Epithelial cell of prostate (primary cell): ENCODE measurements at places on chromosomes 11 and 22.

DNA sequence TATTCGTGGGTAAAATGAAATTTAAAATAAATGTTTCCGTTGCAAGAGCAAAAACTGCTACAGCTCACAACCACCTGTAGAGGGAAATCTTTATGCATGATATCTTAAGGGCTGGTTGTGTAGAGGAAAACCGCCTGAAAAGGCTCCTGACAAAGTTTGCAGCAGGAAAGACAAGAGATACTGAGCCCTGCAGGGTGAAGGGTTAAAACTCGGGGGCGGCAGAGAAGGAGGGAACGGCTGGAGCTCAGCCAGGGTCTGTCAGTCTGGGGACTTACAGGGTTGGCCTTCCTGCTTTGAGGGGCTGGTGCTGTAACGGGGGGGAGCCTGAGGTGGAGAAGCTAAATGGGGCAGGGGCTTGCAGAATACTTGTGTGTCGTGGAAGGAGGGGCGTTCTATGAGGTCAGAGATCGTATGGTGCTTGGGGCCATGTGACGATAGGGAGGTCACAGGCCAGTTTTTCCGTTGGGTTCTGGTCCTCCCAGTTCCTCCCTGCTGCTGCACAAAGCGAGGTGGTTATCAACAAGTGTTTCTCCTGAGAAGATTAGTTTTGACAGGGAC is 122.9 kb upstream of the HSD17B12 start:
- no peak for DNase-seq

GRCh38 chr22:49290711-49291110 is 537.0 kb downstream of the BRD1 start:
- no peak for DNase-seq

- no peak for DNase-seq
Observed at GRCh38 chr11:2587132-2587930, 112.5 kb downstream of the KCNQ1OT1 start.

- DNase-seq: no peak
Observed at GRCh38 chr11:102121329-102121728, 11.1 kb downstream of the YAP1 start.

DNA sequence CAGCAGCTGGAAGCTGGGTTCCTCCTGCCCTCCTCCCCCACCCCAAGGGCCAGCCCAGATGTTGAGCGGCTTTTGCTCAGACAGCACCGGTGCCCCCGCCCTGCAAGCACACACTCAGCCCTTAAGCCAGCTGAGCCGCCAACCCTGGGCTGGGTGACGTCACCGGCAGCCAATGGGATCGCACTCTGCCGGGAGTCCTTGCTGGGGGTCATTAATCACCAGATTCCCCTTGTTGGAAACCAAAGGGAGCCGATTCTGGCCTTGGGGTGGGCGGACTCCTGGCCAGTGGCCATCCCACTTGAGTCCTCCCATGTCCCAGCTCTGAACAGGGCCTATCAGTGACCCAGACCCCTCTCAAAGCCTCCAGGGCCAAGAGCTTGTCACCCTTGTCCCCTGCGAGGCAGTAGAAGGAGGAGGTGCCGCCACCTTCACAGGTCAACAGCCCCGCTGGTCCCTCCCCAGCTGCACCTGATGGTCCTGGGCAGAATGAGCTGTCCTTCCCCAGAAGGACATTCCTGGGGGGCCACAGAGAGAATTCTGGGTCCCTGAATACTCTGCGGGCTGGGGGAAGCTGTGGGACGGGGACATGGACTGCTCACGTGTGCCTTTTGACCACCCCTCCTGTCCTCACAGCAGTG is 7.4 kb downstream of the DUSP8 start:
- DNase-seq: no peak

DNA sequence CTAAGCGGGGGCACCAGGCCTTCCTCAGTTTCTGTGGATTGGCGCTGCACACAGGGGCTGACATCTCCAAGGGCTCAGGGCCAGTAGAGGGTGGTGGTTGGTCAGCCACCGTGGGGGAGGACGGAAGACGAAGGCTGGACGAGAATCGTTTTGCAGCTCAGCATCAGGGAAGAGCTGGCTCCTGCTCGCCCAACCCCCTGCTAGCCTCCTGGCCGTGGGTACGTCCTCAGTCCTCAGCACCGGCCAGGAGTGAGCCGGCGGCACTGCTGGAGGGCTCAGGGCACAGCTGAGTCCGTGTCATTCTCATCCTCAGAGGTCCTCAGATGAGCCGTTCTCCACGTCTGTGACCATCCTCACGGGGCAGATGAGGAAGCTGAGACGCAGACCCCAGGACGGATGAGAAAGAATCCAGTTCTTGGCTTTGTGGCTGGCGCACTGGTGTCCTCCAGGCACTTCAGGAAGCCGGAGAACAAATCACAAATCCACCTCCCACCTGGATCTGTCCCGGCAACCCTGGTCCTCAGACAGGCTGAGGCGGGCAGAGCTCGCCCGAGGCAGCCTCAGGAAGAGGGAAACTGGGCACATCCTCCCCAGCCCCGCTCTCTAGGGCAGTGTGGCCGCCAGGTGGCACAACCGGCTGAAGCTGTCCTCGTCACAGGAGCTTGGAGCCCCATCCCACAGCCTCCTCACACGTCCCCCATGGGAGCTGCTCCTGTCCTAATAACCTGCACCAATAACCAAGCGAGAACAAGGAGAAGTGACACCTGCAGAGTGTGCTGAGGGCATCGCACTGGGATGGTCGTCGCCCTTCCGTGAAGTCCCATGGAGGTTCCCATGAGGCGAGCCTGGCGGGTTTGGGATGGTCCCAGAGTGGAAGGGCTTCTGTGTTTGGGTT is 393.7 kb downstream of the BRD1 start:
- no peak for DNase-seq

DNA sequence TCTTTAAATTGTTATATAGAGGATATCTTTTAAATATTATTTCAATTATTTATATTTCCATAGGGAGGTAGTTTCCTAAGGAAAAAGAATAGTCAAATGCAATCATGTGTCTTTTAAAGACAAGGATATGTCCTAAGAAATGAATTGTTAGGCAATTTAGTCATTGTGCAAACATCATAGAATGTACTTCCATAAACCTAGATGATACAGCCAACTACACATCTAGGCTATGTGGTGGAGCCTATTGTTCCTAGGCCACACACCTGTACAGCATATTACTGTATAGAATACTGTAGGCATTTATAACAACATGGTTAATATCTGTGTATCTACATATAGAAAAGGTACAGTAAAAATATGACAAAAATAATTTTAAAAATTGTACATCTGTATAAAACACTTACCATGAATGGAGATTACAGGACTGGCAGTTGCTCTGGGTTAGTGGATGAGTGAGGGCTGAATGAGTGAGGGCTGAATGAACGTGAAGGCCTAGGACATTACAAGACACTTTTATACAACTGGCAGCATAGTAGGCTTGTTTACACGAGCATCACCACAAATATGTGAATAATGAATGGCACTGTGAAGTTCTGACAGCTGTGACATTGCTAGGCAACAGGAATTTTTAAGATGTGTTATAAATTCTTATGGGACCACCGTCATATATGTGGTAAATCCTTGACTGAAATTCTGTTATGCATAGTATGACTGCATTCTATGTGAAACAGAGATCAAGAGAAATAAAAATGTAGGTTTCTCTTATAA is 1879.0 kb upstream of the RAG2 start:
- no peak for DNase-seq

- no peak for DNase-seq
Observed at GRCh38 chr11:102251423-102251822, 65.9 kb upstream of the BIRC3 start.

- DNase-seq: no peak
Observed at GRCh38 chr11:104531075-104531474, 367.1 kb upstream of the PDGFD start.

GRCh38 chr11:30483056-30483455 is 103.1 kb downstream of the MPPED2 start:
- DNase-seq: no peak

DNA sequence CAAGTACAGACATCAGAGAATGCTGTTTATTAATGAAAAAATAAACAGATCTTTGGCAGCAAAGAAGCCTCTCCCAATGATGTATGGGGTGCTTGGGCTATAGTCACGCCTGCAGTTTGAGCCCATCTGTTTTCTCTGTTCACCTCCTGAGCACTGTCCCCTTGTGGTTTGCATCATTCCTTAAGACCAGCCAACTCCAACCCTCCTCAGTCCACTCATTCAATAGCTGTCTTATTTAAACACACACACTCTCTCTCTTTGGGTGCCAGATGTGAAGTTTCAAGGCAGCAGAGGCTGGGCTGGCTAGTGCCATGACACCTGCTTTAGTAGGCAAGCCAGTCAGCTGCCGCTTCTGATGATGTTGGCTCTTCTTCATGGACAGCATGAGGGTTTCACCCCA is 58.1 kb downstream of the POLD3 start:
- no peak for DNase-seq

- DNase-seq: peak; percentile 5
Observed at GRCh38 chr11:132734217-132734616, 798.1 kb downstream of the OPCML start.

GRCh38 chr11:121199516-121199915 is 93.1 kb upstream of the SC5D start:
- no peak for DNase-seq

DNA sequence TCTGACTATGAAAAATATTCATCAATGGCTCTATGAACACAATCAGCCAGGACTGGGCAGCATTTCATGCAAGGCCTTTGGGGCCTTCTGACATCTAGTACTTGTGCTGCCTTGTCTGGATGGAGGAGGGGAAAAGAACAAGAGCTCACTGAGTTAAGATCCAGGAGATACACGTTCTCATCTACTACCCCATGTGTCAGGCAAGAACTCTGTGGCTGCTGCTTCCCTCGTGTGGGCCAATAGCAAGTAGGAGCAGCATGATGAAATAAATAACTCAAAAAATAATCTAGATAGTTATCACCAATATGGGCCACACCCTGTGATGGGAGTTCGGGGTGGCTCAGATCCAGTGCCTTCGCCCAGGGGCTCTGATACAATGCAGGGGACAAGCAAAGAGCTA is 7.3 kb downstream of the KCNE3 start:
- no peak for DNase-seq

GRCh38 chr11:17277024-17277584 is 565 bp downstream of the NUCB2 start:
- no peak for DNase-seq

DNA sequence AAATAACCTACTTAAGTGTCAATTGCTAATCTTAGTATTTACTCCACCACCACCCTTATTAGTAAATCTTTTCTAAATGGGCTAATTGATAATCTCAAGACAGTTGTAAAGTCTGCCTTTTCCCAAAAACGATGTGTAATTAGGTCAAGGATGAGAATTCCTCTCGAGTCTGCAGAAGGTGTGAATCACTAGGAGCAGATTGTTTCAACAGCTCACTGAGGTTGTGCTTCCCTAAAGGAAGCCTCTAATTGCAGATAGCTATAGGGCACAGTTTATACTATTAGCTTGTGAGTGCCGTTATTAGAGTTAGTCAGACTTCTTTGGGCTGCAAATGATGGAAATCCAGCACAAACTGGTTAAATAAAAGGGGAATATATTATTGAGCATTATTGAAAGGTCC is 84.9 kb downstream of the C11orf91 start:
- no peak for DNase-seq

DNA sequence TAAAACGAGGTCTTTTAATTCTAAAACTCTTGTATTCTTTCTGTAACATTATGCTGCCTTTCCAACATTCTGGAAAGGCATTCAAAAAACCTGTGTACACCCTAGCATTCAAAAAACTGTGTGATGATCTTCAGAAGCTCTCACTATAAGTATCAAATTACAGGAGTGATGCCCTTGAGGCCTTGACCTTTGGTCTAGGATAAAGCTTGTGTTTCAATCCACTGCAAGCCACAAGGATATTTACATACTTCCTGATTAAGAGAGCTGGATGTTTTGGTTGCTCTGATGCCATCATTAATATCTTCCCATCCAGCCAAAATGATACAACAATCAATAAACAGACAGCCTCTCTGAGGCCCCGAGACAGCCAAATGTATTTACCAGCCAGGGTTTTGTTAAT is 11.9 kb downstream of the CLPB start:
- no peak for DNase-seq

GRCh38 chr11:57566905-57567514 is 462 bp downstream of the UBE2L6 start:
- no peak for DNase-seq

DNA sequence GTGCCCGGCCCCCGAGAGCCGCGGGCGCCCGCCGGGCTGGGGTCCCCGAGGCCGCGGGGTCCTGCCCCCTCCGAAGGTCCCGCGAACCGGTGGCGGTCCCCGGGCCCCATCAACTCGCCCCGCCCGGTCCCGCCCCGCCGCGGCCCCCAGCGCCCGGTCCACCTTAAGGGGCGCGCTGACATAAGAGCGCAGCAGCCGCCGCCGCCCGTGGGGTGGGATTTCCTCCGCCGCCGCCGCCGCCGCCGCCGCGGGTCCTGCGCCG is at the start of gene ZDHHC8:
Gene ZDHHC8 (plus strand): TSS at position 208 of the 262 bp plus-strand sequence. CDS start 144 bp downstream, outside the sequence.
- no peak for DNase-seq

GRCh38 chr11:80282643-80283042 is 841.8 kb upstream of the TENM4 start:
- DNase-seq: no peak

DNA sequence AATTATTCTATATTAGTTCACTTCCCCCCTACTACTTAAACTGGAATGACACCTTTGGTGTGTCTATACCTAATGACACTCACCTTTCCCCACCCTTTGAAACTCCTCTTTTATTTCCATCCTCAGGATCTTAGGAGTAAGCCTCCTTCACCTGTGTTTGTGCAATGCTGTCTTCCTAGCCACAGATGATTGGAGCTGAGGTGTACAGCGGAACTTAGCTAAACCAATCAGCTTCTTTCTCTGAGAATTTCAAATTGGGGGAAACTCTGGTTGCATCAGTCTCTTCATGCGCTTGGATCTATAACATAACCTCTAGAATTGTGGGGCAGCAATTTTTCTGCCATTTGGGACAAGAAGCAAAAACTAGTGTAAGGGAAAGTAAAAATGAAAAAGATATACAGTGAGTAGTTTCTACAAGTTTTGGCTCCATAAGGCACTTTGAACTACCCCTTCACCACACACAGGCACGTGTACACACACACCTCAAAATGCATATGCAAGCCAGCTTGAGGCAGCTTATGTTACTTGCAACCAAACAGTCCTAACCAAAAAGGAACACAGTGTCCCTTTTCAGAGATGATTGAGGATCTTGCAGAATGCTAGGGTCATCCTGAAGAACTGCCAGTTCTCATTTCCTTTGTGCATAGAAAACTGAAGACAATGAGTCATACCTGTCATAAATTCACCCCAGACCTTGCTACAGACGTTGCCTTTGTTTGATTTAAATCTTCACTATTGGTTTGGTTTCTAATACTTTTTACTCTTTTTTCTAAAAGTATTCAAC is 36.0 kb upstream of the LDLRAD3 start:
- DNase-seq: no peak

DNA sequence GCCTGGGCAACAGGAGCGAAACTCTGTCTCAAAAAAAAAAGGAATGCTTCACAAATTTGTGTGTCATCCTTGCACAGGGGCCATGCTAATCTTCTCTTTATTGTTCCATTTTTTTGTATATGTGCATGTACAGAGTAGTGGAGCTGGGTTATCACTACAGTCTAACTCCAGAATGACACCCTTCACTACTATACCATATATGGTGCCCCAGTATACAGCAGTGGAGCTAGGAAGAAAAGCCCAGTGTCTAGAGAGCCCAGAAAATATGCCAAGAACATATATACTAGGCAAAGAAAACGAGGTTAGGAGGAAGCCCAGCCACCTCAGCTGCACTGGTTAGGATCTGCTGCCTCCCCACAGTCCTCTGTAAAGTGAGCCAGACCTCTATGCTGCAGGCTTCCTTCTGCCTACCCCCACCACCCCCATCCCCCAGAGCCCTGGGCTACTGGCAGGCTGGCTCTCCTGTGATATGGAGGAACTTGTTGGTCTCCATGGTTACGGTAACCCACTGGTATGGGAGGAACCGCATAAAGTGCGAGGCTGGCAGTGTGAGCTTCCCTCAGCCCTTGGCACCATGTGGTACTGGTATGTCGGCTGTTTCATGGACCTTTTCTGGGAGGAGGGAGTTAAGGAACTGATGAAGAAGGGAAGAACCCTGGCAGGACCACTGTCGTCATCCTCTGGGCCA is 34.3 kb downstream of the RCOR2 start:
- DNase-seq: no peak
